ENCODE measurements at places on chromosomes 12 and 14. TPM values are rescaled to one million over a fixed set of nuclear protein-coding genes. Genes with fewer than 3 reads are reported as not detected.
A peak's percentile ranks its signal among the peaks of the same experiment; 100 is the strongest.

The KRT78 gene
- not detected for total RNA-seq

- DNase-seq = no peak
These were observed 277.7 kb downstream of the TMTC2 start for GRCh38 chr12:82964446-82964845.

DNA sequence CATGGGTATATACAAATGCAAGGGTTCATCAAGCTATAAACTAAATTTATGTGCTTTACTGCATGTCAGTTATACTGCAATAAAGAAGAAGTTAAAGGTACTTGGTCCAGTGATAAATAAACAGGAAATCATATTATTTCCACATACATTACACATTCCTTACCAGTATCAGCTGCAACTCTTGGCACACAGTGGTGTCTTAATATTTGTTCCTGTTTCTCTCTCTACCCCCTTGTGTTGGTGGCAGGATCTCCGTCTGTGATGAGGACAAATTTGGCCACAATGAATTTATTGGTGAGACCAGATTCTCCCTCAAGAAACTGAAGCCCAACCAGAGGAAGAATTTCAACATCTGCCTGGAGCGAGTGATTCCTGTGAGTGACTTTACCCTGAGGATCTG, 19.2 kb upstream of the OAS1 start:
- DNase-seq = no peak

The SYCP3 gene
- total RNA-seq = not detected

The LRRC10 gene
- 50.8 TPM for total RNA-seq

- DNase-seq = no peak
These were observed 55.0 kb downstream of the C14orf132 start for GRCh38 chr14:96094211-96094610.

- no peak for DNase-seq
These were observed 369.8 kb upstream of the SEL1L start for GRCh38 chr14:81903477-81903876.

The PLBD1 gene
- 24.7 TPM for total RNA-seq

GRCh38 chr12:39574785-39575497, 44.7 kb downstream of the ABCD2 start:
- DNase-seq = no peak

The CD9 gene
- total RNA-seq = 39.2 TPM

- no peak for DNase-seq
These were observed 15.7 kb upstream of the RNASE12 start for GRCh38 chr14:20606902-20607242.

DNA sequence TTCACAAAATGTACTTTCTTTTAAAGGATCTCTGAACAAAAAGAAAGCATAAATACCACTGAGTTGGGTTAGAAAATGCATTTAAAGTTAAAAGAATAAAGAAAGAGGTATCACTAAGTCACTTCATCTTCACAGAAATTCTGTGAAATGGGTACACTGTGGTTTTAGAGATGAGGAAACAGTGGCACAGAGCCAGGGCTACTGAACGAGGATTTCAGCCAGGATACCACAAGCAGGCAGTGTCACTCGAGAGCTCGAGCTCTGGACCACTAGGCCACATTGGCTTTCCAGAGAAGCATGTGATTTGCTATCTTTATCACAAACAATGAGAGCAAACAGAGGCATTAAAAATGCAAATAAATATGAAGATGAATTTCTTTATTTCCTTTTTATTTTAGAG, 51.0 kb downstream of the WDHD1 start:
- no peak for DNase-seq

The MEG3 gene
- 20.6 TPM for total RNA-seq

The ITPK1 gene
- 136 TPM for total RNA-seq

DNA sequence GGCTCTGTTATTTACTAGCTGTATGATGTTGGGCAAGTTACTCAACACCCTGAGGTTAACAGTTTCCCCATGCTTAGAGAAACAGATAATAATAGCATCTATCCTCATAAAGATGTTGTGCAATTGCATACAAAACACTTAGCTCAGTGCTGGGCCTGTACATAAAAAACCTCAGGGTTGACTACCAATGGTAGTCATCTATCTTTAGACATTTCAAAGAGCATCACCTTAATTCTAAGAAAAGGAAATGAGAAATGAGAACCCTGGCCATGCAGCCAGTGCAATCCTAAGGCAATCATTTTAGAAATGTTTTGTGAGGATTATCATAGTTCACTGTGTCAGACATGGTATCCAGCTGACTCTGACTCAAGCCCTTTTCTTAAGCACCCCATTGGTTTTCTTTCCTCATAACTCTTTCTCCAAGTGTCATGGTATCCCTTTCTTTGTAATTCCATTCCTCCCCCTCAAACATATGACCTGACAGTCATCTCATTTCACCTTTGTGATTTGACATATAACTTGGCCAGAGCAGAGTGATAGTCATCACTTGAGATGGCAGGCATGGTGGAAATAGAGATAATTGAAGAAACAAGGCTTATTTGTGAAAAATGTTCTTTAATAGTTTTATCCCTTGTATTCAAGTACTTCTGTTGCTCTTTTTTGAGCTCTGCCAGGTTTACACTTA, 29.5 kb upstream of the OSBPL8 start:
- DNase-seq = no peak

The PIWIL1 gene
- not detected for total RNA-seq

DNA sequence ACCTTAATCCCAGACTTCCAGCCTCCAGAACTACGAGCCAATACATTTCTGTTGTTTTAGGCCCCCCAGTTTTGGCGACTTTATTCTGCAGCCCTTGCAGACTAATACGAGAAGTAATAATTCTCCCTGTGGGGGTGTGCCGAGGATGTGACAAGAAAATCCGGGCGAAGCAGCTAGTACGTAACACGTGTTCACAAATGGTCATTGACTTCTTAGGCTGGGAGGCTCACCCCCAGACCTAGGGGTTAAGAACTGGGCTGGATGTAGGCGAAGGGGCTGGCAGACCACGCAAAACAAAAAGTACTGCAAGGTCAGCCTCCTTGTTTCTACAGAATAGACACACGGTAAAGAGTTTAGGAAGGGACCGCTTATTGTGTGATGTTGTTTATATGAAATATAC, 69.8 kb upstream of the ESRRB start:
- no peak for DNase-seq

The SIX4 gene
- total RNA-seq = 1.6 TPM

GRCh38 chr12:26231470-26231869, 36.1 kb downstream of the SSPN start:
- DNase-seq = no peak

GRCh38 chr14:101005447-101005846, 101.9 kb upstream of the RTL1 start:
- peak; percentile 55 for DNase-seq

The HOXC12 gene
- not detected for total RNA-seq

The WIF1 gene
- total RNA-seq = not detected

- peak; percentile 70 for DNase-seq
These were observed 122.1 kb downstream of the PRKD1 start for GRCh38 chr14:29805415-29806123.

The OR6C2 gene
- not detected for total RNA-seq

DNA sequence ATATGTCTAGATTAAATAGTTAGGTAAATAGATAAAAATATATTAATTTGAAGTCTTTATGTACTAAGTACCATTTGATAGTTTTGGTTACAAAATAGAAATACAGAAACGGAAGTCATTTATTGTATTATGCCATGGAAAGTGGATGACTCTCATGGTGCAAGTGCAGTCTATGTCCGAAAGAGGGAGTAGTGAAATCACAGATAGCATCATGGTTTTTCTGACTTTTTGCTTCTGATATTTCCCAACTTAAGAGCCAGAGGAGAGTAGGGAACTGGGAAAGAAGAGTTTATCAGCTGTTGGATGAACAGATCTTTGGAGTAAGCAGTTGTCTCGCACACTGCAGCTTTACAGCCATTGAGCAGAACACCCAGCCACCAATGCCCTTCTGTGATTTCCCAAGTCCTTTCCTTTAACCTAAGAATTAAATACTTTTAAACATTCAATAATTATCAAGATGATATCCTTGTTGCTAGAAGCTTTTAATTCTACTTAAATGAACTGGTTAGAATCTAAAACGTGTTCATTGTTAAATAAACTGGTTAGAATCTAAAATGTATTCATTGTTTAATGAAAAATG, 18.4 kb upstream of the SRGAP1 start:
- DNase-seq = no peak

GRCh38 chr14:49206828-49207227, 379.4 kb downstream of the RPS29 start:
- no peak for DNase-seq

DNA sequence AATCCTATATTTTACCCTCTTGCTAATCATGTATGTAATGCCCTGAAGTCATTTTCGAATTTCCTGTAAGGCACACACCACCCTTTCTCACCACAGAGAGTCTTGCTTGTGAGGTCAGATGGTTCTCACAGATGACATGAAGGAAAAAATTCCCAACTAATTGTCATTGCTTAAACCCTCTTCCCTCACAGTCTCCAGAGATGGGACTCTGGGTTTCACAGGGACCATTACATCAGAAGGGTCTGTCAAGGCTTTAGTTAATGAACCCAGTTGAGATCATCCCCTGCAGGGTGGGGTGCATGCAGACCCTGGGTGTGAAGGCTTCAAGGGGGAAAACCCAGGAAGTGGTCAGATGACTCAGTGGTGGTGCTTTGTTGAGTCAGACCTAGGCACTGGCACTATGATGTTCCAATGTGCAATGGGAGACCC, 229.6 kb downstream of the BCAT1 start:
- no peak for DNase-seq

DNA sequence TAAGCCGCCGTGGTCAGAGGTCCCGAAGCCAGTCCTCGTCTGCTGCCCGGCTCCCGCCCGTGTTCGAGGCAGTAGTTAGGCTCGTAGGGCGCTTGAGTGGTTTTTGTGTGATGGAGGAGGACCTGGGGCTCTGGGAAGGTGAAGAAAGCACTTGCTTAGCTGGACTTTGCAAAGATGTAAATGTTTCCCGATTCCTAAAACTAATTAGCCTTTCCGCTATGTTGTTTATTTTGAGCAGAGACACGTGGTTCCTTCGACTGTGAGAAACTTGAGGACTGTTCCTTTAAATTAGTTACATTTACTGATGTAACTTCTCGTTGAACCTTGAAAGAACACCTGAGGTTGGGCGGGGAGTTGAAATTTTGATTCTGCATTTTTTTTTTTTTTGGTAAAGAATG, 33.9 kb downstream of the MIA2 start:
- no peak for DNase-seq

DNA sequence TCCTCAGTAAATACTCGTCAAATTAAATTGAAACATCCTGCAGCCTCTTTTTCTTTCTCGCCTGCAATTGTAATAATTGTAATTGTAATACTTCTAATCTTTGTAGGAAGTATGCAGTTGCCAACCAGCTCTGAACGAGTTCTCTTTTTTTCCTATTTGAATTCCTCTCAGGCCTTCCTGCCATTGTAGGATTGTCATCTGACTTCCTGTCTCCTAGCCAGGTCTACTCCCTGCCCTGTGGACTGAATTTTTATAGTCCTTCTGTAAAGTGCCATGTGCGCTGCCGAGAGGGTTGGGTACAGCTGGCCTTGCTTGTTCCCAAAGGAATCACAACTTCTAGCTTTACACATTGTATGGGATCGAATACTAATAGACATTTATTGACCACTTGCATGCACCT, 183.3 kb downstream of the SSPN start:
- DNase-seq = no peak

The LHX5 gene
- total RNA-seq = not detected

The AQP2 gene
- total RNA-seq = not detected
